GM12864 (cell line): ENCODE measurements at places on chromosomes 12 and 14.

DNA sequence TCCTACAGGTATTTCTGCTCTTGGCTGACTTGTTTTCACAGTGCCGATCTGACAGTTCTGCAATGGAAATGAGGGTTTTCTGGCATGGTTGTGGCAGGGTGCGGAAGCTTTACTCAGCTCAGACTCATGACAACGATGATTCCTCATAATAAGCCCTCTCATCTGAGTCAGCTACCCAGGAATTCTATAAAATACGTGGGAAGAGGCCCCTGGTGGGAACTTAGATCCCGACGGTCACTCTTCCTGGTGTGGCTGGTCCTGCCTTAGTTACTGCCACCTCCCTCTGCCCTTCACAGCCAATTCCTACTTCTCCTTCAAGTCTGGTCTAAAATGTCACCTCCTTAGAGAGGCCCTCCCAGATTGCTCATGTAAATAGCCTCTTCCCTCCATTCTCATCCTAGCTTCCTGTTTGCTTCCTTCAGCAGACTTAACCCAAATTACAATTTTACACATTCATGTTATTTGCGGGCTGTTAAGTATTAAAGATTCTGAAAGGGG lies 104.2 kb upstream of the MAP1LC3B2 start:
- no peak for DNase-seq

DNA sequence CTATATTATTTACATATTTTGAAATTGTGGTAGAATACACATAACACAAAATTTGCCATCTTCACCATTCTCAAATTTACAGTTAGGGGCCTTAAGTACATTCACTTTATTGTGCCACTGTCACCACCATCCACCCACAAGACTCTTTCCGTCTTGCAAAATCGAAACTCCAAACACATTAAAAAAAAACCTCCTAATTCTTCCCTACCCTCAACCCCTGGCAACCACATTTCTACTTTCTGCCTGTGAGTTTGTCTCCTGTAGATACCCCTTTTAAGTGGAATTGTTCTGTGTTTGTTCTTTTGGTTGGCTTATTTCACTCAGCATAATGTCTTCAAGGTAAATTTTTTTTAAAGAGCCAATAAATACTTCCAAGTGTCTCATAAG lies 31.6 kb upstream of the AMIGO2 start:
- no peak for DNase-seq

GRCh38 chr12:130139567-130140421 lies 22.5 kb upstream of the FZD10 start:
- DNase-seq, result no peak

DNA sequence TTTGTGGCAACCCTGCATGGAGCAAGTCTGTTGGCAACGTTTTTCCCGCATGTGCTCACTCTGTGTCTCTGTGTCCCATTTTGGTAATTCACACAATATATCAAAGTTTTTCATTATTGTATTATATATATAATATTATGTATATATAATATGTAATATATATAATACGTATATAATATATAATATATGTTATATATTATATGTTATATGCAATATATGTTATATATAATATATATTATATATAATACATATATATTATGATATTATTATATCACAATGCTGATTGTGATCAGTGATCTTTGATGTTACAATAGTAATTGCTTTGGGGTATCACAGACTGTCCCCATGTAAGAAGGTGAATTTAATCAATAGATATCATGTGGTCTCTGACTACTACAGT lies 84.8 kb downstream of the BICD1 start:
- DNase-seq, result no peak

DNA sequence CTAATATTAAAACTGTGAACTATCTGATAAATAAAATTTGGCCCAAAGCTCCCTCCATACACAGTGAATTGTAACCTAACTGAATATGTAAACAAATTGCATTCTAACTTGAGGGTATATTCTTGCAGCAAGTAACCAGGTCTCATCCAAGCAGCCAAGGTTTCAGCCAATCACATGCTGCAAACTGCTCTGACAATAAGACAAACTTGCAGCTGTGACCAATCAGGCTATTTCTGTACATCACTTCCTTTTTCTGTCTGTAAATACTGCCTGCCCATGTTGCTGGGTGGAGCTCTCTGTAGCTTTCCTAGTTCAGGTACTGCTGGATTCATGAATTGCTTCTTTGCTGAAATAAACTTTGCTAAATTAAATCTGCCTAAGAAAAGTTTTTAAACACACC lies 499.0 kb downstream of the GALC start:
- no peak for DNase-seq

- DNase-seq, result no peak
Measured at GRCh38 chr14:36659010-36659821, 2.4 kb upstream of the PAX9 start.

DNA sequence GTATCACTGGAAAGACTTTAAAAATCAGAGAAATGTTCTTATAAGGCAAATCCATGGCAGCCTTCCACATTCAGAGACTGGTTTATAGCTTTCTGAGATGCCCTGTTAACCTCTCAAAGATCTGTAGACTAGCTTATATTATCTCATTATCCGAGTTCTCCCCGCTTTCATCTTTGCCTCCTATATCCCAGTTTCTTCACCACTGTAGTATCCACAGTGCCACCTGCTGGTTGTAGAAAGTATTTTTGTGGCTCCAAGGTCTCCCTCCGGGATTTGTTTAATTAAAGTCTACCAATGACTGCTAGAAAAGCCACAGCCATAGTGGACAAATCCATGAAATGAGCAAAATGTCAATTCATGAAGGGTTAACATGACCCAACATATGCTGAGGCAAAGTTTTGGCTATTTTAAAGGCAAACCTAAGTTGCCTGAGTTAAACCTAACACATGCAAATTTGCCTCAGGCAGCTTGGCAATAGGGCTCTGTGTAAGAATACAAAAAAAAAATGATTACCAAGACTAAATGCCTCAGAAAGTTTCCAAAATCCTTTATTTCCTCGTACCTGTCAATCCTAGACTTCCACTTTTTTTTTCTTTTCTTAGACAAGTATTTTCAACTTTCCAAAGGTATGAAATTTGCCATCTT lies 218.8 kb upstream of the BMP4 start:
- DNase-seq, result peak; percentile 19

DNA sequence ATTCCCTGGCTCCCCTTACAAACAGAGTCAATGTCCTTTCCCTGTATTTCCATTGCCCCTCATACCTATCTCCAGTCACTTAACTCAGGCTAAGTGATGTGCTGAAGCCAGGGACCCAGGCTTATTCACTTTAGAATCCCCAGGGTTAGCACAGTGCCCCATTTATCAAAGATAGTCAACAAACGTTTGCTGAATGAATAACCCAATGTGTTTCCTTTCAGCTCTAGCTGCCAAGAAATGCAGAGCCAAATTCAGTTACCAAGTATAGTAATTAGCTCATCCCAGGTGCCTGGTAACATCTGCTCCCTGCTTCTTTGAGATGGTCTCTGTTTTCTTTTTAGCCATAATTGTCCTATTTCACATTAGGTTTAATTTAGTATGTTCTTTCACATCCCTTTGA lies 189.5 kb downstream of the PHLDA1 start:
- no peak for DNase-seq

DNA sequence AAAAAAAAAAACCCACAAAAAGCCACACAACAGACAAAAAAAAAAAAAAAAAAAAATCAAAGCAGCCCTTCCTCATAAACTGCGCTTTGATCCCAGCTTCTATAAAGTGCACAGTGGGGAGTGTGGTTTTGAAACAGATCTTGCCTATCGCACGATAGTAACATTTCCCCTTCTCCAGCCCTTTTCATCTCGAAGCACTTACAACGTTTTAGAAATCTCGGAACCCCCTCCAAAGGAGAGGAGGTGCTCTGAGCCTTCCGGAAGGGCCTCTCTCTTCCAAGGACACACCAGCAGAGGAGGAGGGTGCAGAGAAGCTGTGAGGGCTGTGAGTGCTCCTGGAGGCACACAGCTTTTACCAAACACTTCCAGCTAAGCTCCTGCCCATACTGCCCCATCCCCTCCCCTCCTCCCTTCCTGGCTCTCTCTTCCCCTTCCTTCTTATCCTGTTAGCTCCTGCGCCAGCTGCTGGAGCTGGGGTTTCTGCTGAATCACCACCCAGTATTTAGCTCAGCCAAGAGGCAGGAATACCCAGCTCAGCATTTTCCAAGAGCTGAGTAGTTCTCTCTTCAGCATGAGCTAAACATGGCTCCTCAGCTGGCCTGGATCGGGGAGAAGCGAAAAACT lies 28.4 kb downstream of the SLC7A8 start:
- no peak for DNase-seq

GRCh38 chr12:64691227-64691794 lies 67.9 kb downstream of the GNS start:
- DNase-seq, result no peak
